Osteoblast (primary cell): ENCODE measurements at places on chromosomes 6 and 20. TPM values are rescaled to one million over a fixed set of nuclear protein-coding genes. Genes with fewer than 3 reads are reported as not detected.
A peak's percentile ranks its signal among the peaks of the same experiment; 100 is the strongest.

The BAG2 gene
- total RNA-seq, result 13.3 and 17.7 TPM in 2 replicates

DNA sequence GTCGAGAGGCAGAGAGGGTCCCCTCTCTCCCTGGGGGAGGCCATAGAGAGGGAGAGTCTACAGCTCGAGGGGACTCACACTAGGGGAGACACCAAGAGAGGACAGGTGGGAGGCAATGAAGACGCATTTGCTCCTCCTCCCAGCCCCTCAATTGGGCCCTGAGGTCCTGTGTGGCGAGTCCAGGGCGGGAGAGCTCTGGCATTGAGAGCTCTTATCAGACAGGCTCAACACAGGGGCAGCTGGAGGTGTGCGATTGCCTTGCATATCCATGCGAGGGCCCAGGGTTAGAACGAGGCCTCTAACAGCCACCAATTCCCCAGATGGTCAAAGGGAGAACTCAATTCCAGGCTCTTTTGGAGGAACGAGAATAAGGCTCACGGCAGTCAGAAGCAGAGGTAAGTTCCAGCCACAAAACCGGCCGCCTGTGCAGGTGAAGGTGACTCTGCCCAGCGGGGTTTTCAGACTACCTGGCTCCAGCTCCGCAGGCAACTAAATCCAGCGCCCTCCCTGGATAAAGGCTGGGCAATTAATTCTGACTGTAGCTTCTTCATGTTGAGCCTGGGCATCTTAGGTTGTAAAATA lies 94.0 kb upstream of the MPC1 start:
- H3K27me3 ChIP-seq, result no peaks in the 10 kb centered on the region
- no peak overlapping the region for H3K4me3 ChIP-seq
- peaks cover 17% of the 10 kb centered on the region for H3K36me3 ChIP-seq
- no peaks in the 10 kb centered on the region for H3K4me1 ChIP-seq
- H3K27ac ChIP-seq, result no peak overlapping the region
- peak; percentile 58 for DNase-seq

The SMLR1 gene
- total RNA-seq, result not detected in 2 replicates

The CTAGE9 gene
- total RNA-seq, result not detected in 2 replicates

- no peaks in the 10 kb centered on the region for H3K27me3 ChIP-seq
- peak; percentile 64 for DNase-seq
- H3K36me3 ChIP-seq, result no peaks in the 10 kb centered on the region
- peaks cover 3% of the 10 kb centered on the region for H3K4me1 ChIP-seq
- peak overlapping the region; percentile 93 for H3K4me3 ChIP-seq
- peak overlapping the region; percentile 94 for H3K27ac ChIP-seq
Measured at GRCh38 chr6:147201885-147202515, 2.2 kb upstream of the STXBP5 start.

- H3K36me3 ChIP-seq, result no peaks in the 10 kb centered on the region
- DNase-seq, result no peak
- no peak overlapping the region for H3K4me3 ChIP-seq
- no peak overlapping the region for H3K27ac ChIP-seq
- H3K27me3 ChIP-seq, result no peaks in the 10 kb centered on the region
- H3K4me1 ChIP-seq, result no peaks in the 10 kb centered on the region
Measured at GRCh38 chr6:86558318-86558717, 379.0 kb upstream of the HTR1E start.

The GTF3C6 gene
- 32.4 and 35.1 TPM in 2 replicates for total RNA-seq

- no peak overlapping the region for H3K27ac ChIP-seq
- no peak for DNase-seq
- H3K36me3 ChIP-seq, result no peaks in the 10 kb centered on the region
Measured at GRCh38 chr6:110378552-110378951, 20.4 kb upstream of the METTL24 start.

GRCh38 chr20:25491446-25492038 lies 84.1 kb downstream of the GINS1 start:
- peak; percentile 82 for DNase-seq
- no peak overlapping the region for H3K4me3 ChIP-seq
- H3K27ac ChIP-seq, result no peak overlapping the region
- no peaks in the 10 kb centered on the region for H3K27me3 ChIP-seq

The PTCRA gene
- total RNA-seq, result not detected in 2 replicates

GRCh38 chr6:21284166-21284565 lies 309.4 kb upstream of the SOX4 start:
- H3K36me3 ChIP-seq, result no peaks in the 10 kb centered on the region

The MCCD1 gene
- not detected in 2 replicates for total RNA-seq

The PERP gene
- 7.7 and 8.3 TPM in 2 replicates for total RNA-seq

GRCh38 chr20:64140956-64141355 lies 23.3 kb upstream of the MYT1 start:
- H3K27me3 ChIP-seq, result peaks cover 6% of the 10 kb centered on the region
- H3K4me3 ChIP-seq, result no peak overlapping the region
- no peaks in the 10 kb centered on the region for H3K36me3 ChIP-seq
- H3K4me1 ChIP-seq, result no peaks in the 10 kb centered on the region

DNA sequence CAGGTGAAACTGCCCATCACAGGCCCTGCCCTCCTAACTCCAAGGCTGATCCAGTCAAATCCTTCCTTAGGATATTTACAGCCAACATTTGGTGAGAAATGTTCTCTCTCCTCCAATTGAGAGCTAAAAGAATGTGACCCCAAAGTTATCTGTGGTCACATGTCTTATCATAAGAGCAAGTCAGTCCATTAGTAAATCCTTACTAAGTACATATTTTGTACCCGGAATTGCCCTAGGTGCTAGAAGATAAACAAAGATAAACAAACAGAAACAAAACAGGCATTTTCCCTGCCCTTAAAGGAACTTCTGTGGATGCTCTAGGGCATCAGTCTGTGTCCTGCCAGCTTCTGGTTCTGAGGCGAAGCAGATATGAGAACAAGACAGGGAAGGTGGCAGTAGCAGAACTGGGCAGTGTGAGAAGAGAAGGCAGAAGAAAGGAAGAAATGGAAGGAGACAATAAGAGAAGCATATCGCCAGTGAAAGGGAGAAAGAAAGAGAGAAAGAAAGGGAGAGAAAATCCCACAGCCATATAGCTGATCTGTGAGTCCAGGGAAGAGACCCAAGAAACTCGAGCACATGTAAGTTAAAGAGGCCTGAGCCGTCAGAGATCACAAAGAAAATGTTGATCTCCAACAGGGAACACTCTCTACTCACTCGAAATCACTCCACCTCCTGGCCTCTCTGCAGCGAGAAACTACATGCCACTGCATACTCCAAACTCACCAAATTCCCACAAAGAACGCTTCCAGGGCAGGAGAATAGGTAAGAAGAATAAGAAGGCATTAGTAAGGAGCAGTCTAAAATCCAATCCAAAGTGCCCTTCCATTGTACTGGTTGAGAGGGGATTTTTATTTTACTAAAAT lies 41.7 kb downstream of the CDK5RAP1 start:
- H3K27ac ChIP-seq, result no peak overlapping the region
- peaks cover 26% of the 10 kb centered on the region for H3K36me3 ChIP-seq
- H3K4me3 ChIP-seq, result no peak overlapping the region
